ENCODE measurements at places on chromosomes 4 and X.

DNA sequence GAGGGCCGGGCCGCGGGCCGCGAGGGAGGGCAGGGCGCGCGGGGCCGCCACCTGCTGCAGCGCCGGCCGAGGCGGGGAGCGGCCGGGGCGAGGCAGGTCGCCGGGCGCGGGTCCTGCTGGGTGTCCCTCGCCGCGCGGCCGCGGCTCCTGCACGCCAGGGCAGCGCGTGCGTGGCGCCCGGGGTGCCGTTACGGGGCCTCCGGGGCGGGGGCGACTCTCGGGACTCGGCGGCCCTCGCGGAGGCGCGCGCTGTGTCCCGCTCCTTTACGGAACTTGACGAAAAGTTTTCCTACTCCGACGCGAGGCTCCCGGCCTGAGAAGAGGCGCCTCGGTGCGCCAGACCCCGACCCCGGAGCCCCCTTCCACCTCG lies 329 bp downstream of the TBC1D14 start:
- no peak for DNase-seq

- DNase-seq = peak; percentile 75
These were observed 775 bp downstream of the KCTD8 start for GRCh38 chr4:44447563-44448504.

DNA sequence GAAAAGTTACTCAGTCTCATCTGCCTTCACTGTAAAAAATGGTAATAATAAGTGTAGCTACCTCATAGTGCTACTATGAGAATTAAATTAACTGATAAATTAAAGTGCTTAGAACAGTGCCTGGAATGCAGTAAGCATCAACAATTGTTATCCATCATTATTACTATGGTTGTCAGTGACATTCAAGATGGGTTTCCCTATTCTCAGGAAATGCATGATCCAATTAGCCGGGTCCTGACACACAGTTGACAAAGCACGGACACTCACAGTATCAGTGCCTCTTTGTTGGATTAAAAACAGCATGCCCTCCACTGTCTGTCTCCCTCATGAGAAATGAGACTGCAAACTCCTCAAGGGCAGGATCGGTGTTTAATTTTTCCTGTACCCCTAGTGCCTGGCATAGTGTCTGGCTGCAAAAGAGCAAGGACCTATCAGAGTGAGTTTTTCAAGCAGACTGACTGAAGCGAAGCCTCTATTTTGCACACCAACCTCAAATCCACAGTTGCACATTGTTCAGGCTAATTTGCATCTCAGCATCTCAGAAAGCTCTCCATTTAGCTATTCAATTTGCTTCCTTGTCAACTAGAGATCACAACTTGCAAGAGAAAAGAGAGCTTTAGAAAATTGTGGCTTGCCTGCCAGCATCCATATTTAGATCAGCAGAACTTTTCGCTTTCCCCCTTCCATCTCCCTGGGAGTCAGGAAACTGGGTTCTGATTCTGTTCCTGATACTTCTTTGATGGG lies 122.9 kb downstream of the LDB2 start:
- DNase-seq = no peak

DNA sequence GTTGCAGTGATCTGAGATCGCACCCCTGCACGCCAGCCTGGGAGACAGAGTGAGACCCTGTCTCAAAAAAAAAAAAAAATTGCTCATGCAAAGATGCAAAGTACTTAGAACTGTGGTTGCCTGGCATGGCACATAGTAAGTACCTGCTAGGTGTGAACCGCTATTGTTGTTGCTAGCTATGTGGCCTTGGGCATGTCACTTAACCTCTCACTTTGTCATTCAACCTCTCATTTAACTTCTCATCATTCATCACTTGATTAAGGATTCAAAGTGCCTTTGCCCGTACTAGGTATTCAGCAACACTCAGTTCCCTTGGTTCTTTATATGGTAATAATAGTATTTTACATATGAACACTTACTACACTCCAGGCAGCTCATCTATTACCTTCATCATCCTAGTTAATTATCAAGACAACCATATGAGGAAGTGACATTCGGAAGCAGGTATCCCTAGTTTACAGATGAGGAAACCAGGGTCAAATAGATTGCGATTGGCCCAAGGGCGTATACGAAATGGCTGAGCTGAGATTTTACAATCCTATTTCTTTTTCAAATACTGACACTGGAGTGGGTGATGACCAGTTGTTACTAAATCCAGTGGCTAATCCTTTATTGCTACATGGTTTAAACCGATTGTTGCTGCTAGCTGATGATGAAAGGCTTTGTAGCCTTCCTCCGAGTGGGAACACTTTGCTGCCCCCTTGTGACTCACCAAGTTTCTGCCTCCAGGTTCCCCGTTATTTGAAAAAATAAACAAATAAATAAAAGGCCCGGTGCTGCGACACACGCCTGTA lies 28.8 kb upstream of the SOWAHD start:
- DNase-seq = no peak

DNA sequence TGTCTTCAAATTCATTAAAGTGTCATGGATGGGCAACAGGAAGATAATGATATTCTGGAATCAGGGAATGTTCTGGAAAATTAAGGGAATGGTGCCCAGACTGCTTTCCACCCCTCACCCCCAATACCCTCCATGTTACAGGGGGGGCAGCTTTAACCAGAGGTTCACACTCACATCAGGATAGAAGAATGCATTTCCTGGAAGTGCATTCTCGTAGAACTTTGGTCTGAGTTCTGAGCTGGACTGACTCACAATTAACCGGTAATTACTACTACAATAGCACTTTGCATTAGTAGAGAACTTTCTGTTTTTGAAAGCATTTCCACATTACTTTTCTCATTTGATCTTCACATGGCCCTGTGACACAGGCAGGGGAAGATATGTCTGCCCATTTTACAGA lies 52.5 kb upstream of the SHISA3 start:
- DNase-seq = no peak

DNA sequence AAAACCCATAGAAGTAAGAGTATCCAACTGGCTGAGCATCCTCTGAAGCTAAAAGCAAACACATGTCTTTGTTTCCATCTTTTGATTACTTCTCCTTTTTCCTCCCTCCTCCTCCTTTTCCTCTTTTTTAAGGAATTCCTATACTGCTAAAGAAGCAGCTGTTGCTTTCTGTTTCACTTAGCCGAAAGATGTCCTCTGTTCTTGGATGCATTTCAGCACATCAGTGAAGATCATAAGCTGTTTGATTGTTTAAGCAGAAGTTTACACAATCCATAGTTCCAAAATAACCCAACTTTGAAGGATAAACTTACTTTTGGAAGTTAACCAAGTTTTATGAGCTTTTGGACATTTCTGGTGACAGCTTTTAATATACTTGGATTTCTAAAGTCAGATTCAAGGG lies 55.1 kb upstream of the TNIP3 start:
- DNase-seq = no peak

GRCh38 chrX:20347481-20347880 lies 80.8 kb upstream of the RPS6KA3 start:
- no peak for DNase-seq

GRCh38 chr4:187084701-187085100 lies 361.0 kb upstream of the FAT1 start:
- DNase-seq = no peak

DNA sequence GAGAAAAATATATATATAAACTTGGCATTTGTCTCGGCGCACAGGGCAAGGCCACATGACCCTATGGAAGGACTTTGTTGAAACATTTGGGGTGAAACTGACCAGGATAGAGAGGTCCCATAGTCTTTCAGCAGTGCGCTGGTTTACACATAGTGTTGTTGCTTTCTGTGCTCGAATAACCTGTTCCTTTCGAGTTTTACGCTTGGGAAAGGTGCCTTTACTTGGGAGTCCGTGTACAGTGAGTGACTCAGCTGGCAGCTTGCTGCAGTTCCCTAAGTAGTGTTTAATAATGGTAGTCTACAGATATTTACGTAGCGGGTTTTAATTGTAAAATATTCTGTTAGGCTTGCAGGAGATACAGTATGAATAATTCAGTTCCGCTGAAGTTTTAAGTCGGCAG lies 578 bp downstream of the APOOL start:
- no peak for DNase-seq

DNA sequence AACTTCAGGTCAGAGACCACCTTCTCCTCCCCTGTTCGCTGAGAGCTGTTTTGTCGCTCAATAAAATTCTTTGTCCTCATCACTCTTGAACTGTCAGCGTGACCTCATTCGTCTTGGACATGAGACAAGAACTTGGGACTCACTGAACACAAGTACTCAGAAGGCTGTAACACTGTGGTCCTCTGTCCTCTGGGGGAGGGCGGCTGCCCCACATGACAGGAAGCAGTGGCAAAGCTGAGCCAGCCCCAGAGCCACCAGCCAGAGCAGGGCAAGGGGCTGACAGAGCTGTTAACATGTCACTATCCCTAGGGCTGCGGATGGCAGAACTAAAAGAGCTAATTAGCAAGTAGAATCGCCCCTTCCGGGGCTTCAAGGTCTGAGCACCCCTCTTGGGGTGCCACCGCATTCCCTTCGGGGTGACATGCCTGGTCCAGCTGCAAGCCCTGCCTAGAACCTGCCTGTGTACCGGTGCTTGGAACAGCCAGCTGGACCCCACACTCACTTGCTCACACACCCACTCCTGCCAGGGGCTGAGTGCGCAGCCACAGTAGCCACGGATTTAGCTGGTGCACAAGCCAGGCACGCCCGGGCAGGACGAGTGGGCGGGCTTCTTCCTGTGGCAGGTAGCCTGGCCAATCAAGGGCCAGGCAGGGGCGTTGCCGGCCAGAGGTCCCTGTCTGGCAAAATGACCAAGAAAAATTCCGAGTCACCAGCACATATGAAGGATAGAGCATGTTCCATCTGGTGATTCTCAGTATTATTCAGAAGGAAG lies 648.6 kb upstream of the AGA start:
- peak; percentile 7 for DNase-seq

- no peak for DNase-seq
These were observed 56.3 kb upstream of the LNX1 start for GRCh38 chr4:53647547-53647946.

GRCh38 chrX:97835969-97836368 lies 952.3 kb downstream of the RPA4 start:
- no peak for DNase-seq

DNA sequence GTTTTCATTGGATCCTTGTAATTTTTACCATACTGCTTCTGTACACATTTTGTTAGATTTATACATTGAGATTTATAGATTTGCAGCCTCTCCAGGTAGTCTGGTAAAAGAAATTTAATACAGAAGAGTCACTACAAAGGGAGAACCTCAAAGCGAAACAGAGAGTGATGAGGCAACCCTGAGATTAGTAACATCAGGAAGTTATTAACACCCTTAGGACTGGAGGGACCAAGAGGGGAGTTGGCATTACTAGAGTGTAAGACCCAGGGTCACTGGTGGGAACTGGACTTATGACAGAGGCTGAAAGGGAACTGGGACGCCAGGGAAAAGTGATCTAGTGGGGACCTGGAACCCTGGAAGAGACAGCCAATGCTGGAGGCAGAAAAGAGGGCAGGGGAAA lies 20.6 kb upstream of the MAML3 start:
- DNase-seq = no peak

- peak; percentile 33 for DNase-seq
These were observed 132.8 kb downstream of the DCLK2 start for GRCh38 chr4:150211016-150211415.

DNA sequence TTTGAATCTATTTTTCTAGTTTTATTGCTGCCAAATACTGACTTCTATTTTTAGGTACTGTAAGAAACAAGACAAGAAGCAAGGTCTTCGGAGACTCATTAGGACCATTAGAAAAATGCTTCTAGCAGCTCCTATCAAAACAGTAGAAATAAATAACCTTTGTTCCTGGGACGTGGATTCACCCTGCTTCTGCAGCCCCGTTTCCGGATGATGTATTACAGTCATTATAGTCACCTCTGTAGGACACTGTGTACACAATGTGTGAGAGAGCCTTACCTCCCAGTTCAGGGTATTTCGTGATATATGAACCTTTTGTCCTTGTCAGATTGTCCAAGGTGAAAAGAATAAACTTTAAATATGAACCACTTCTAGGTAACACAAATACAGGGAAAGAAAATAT lies 484.0 kb upstream of the TECRL start:
- no peak for DNase-seq

GRCh38 chrX:4655743-4656142 lies 942.3 kb upstream of the PRKX start:
- no peak for DNase-seq

- peak; percentile 81 for DNase-seq
These were observed 49.0 kb upstream of the ZNF157 start for GRCh38 chrX:47321386-47321785.

GRCh38 chrX:13837290-13837745 lies 20.4 kb upstream of the GPM6B start:
- DNase-seq = peak; percentile 65

- DNase-seq = no peak
These were observed 5.7 kb downstream of the LETM1 start for GRCh38 chr4:1850276-1850675.

DNA sequence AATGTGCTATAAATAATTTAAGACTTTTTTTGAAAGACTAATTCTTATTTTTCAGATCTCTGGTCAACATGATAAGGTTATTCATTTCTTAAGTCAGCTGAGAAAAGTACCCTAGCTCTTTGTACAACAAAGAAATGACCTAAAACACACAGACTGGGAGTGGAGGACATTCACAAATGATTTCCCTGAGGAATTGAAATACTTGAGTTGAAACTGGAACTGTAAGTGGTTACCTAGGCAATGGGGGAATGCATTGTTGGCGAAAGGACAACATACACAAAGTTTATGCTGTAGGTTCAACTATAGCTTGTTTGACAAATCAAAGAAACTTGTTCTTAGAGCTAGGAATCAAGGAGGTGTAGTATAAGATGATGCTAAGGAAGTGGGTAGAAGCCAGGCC lies 915.5 kb downstream of the FAT4 start:
- no peak for DNase-seq

GRCh38 chr4:41722181-41722580 lies 26.3 kb downstream of the PHOX2B start:
- DNase-seq = no peak

- DNase-seq = no peak
These were observed 424.5 kb upstream of the PCDH7 start for GRCh38 chr4:30295652-30296051.

- DNase-seq = no peak
These were observed 85.9 kb upstream of the SLC34A2 start for GRCh38 chr4:25569716-25570115.

DNA sequence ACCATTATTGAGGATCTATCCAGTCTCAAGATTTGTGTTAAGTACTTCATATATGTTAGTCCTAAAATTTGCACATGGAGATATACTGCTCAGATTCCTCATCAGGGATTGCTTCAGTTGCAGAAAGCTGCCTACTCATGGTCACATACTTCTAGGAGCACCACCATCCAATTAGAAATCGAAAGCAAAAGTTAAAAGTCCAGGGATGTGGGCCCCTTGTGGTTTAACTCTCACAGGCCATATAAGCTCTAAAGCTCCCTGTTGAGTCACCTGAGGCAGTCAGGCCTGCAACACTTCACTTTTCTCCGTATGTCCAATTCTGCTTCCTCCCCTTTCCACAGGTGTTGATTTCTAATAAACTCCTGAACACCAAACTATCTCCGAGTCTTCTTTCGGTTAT lies 84.2 kb downstream of the CNOT6L start:
- DNase-seq = no peak

- DNase-seq = no peak
These were observed 169.9 kb downstream of the DCLK2 start for GRCh38 chr4:150248181-150248580.

- DNase-seq = no peak
These were observed 72.8 kb upstream of the MAPK10 start for GRCh38 chr4:86432559-86433134.

- no peak for DNase-seq
These were observed 43.9 kb downstream of the CC2D2A start for GRCh38 chr4:15513545-15513944.
